Astrocyte (in vitro differentiated cells and primary cell): ENCODE measurements at places on chromosomes 6 and 20.
A peak's percentile ranks its signal among the peaks of the same experiment; 100 is the strongest.

DNA sequence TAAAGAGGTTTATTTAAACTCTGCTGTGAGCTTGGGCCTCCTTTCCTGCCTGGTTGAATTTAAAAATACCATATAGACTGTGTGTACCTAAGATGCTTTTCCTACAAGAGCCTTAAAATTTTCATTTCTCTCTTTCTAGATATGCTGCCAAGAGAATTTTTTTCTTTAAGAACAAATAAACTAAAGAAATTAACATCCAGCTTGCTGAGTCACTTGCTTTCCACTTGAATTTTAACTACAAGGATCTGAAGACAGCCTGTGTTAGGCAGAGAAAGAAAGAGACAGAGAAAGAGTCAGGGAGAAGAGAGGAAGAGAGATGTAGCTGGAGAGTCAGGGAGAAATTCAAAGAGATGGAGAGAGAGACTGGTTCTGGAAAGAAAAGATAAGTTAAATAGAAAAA, 18.3 kb upstream of the SNAP25 start:
- H3K36me3 ChIP-seq = no peaks in the 10 kb centered on the region
- no peaks in the 10 kb centered on the region for H3K27me3 ChIP-seq
- no peak overlapping the region for H3K27ac ChIP-seq
- peak; percentile 51 for DNase-seq
- H3K4me3 ChIP-seq = no peak overlapping the region

DNA sequence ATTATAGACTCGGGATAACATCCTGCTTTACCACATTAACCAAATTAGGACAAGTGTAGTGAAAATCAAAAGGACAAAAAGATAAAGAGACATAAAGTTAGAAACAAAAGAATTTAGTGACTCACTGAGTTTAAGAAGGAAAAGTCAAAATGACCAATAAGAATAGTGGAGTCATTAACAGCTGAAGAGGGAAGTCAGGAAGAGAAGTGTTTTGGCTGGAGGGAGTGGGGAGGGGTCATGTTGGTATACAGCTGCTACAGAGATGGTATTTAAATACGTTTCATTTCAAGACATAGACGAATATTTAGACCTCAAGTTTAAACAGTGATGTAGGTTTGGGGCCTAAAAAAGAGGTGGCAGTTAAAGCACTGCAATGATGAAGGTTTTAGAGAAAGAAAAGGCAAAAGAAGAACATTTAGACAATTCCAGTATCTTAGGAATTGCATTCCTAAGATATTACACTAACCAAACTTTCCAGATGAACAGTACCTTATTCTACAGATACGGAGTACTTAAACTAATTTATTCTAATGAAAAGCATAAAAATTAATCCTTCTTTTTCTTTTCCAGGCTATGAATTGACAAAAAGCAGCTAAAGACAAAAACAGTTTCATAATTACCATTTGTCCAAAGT, 10.6 kb downstream of the FKBP5 start:
- no peak overlapping the region for H3K4me3 ChIP-seq
- no peaks in the 10 kb centered on the region for H3K27me3 ChIP-seq
- H3K4me1 ChIP-seq = peaks cover 11% of the 10 kb centered on the region
- no peaks in the 10 kb centered on the region for H3K36me3 ChIP-seq
- H3K27ac ChIP-seq = peak overlapping the region; percentile 31

DNA sequence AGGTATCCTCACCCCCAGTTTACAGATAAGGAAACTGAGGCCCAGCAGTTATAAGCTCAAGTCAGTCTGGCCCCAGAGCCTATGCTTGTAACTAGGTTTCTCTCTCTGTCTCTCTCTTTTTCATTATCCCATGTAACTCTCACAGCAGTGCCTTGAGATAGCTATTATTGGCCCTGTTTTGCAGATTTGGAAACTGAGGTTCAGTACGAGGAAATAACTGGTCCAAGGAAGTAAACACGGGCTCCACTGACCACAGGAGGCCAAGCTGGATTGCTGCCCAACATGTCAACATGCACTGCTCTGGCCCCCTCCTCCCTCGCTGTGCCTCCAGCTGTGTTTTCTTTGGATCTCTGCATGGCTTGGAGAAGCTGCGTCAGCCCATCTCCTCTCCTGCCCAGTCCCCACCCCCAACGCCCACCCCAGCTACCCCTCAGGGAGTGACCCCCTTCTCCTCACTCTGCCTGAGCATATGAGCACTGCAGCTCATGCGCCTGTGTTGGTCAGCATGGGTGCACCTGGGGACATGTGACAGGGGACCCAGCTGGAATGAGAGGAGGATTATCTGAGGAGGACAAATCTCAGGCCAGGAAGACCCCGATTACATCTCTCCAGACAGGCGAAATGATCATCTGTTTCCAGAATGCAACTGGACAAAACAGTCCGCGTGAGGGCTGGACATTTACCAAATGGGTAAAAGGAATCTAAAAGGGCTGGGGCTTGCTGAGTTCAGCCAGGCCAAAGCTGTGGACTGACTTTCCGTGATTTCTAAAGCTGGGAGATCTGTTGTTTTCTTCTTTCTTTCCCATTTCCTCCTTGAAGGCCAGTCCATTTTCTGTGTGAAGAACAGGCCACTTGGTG, 7.8 kb upstream of the PLTP start:
- H3K4me3 ChIP-seq = no peak overlapping the region
- H3K27me3 ChIP-seq = no peaks in the 10 kb centered on the region
- DNase-seq = peak; percentile 79
- peak overlapping the region; percentile 48 for H3K27ac ChIP-seq

GRCh38 chr6:166908811-166909210, 47.5 kb downstream of the RNASET2 start:
- peaks cover 8% of the 10 kb centered on the region for H3K4me1 ChIP-seq
- no peak overlapping the region for H3K4me3 ChIP-seq
- no peaks in the 10 kb centered on the region for H3K36me3 ChIP-seq
- no peaks in the 10 kb centered on the region for H3K27me3 ChIP-seq
- no peak overlapping the region for H3K27ac ChIP-seq
- DNase-seq = no peak

DNA sequence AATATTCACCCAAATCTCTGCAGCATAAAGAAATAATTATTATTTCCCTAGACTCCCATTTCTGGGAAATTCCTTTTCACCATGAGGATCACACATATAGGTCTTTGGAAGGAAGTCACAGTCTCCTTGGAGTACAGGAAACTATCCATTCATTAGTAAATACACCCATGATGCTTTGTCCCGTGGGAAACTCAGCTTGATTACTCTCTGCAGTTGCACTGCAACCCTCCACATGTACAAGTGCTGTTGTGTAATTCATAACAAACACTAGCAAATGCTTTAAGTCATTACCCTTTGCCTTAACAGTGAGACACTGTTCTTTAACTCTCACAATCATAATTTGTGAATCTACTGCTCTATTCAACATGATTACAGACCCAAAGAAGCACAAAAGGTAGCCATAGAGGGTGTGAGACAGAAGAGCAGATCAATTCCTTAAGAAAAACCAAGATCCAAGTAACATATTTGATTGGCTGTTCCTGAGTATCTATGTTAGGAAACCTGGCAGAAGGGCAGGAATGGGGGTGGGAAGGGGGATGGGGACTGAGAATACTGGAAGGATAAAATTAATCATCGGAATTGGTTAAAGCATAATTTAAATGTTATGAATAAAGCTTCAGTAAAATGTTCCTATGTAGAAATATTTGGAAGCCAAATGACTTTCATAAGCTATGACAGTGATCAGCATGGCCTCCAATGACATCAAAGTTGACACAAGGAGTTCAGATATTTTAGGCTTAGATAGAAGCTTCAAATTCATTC, 268.0 kb downstream of the HACE1 start:
- H3K36me3 ChIP-seq = no peaks in the 10 kb centered on the region
- no peak overlapping the region for H3K27ac ChIP-seq
- H3K4me3 ChIP-seq = no peak overlapping the region
- H3K4me1 ChIP-seq = peaks cover 6% of the 10 kb centered on the region
